ENCODE measurements at places on chromosomes 3 and 15.

GRCh38 chr15:45585069-45585791 is 1.9 kb upstream of the BLOC1S6 start:
- no peak for DNase-seq

GRCh38 chr15:39228889-39229288 is 352.0 kb upstream of the THBS1 start:
- peak; percentile 59 for DNase-seq

GRCh38 chr3:52447512-52448355 is 2.8 kb upstream of the SEMA3G start:
- DNase-seq = no peak

- DNase-seq = no peak
Observed at GRCh38 chr15:69587723-69588426, 135.3 kb downstream of the RPLP1 start.

DNA sequence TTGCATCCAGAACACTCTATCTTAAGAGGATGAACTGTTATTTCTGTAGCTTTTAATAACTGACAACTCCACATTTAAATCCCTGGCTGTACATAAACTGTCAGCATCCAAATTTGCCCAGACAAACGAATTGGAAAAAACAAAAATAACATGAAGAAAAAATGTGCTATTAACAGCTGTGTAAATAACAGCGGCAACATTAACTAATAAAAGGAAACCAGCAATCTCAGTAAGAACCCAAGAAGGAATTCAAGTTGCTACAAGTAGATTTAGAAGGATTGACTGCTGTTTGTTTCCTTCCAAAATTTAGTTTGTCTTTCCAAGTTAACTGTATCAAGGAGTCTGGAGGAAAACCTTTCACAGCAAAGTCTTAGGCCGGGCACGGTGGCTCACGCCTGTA is 550.6 kb upstream of the MDFIC2 start:
- peak; percentile 34 for DNase-seq

GRCh38 chr3:157888040-157888439 is 218.2 kb downstream of the SHOX2 start:
- DNase-seq = no peak

DNA sequence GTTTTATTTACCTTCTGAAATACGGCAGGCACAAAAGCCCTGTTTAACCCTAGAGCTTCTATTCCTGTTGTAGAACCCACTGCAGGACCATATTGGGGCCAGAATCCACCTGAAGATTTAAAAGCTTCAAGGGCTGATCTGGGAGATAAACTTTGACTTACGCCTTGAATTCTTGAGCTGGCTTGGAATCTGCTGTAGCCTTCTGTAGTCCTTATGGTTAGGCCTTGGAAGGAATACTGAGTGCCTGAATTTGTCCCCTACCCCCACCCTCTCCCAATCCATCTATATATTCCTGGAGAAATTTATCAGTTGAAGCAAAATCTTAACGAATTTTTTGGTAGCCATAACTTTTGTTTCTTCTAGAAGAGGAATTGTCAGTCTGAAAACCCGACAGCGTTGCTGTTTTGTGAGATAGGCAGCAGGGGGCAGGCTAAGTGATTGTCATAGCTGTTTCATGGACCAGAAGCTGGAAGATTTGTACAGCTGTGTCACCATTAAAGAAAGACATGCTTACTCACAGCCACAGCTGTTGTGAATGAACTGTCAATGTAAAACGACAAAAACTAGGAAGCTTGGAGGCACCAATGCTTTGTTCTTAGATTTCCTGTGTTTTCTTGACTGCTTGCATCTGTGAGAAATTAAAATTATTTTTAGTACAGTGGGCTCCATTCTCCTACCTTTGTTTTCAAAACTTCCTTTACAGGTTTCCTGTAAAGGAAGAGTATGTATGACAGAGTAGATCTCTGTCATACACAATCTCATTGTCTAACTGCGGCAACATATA is 12.8 kb downstream of the LXN start:
- peak; percentile 85 for DNase-seq

- DNase-seq = no peak
Observed at GRCh38 chr15:62163397-62164013, 1.6 kb downstream of the C2CD4B start.

- DNase-seq = no peak
Observed at GRCh38 chr3:53862241-53862640, 15.9 kb downstream of the IL17RB start.

DNA sequence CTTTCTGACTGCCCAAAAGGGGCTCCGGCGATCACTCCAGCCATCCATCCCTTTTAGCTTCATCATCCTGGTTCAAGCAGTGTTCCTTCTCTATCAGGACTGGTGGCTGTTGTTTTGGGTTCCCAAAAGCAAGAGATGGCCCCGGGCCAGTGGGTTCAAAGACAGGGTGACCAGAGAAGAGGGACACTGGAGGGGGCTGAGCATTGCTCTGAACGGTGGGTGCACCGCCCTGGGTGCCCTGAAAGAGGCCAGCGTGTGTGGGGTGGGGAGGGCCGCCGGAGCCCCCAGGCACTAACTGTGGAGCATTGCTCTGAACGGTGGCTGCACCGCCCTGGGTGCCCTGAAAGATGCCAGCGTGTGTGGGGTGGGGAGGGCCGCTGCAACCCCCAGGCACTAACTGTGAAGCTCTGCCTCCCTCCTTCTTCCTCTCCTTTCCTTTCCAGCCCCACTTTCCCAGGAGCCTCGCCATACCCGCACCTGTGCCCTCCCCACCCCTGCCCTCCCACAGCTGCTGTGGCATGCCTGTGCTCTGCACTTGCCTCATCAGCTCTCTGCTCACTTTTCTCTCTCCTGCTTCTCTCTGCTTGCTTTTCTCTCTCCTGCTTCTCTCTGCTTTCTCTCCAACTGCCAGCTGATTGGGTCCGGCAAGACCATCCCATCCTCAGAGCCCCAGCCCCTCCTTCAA is 37.4 kb upstream of the OR4F6 start:
- no peak for DNase-seq

- peak; percentile 53 for DNase-seq
Observed at GRCh38 chr15:50116477-50116876, 2.6 kb downstream of the ATP8B4 start.

GRCh38 chr3:179068779-179069530 is 2.7 kb downstream of the ZMAT3 start:
- peak; percentile 67 for DNase-seq

- DNase-seq = no peak
Observed at GRCh38 chr15:77029166-77030047, 34.5 kb downstream of the PSTPIP1 start.

All from myocyte (in vitro differentiated cells).